ENCODE measurements at places on chromosomes 4 and X.

GRCh38 chr4:73839715-73840114, 3.2 kb downstream of the CXCL6 start:
- DNase-seq: no peak

DNA sequence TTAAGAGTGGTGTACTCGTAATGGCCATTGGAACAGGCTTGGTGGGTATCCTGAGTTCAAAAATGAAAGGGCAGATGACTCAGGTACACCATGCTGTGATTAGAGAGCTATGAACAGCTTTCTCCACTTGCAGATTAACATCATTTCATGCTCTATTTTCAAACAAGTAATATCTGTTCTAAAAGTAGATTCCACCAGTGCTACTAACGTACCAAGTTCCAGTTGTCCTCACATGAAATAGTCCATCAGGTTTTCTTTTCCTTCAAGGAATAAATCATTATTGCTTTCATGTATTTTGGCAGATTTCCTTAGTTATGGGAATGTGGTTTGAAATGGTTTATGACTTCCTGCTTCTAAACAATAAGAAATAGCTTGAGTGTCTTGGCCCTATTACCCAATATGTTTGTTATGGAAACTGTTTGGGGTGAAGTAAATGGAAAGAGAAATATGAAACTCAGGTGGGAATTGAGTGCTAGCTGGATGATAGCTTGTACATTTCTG, 49.9 kb downstream of the PCDH7 start:
- DNase-seq: no peak

GRCh38 chrX:119684916-119685224, 8.1 kb downstream of the SEPTIN6 start:
- no peak for DNase-seq

DNA sequence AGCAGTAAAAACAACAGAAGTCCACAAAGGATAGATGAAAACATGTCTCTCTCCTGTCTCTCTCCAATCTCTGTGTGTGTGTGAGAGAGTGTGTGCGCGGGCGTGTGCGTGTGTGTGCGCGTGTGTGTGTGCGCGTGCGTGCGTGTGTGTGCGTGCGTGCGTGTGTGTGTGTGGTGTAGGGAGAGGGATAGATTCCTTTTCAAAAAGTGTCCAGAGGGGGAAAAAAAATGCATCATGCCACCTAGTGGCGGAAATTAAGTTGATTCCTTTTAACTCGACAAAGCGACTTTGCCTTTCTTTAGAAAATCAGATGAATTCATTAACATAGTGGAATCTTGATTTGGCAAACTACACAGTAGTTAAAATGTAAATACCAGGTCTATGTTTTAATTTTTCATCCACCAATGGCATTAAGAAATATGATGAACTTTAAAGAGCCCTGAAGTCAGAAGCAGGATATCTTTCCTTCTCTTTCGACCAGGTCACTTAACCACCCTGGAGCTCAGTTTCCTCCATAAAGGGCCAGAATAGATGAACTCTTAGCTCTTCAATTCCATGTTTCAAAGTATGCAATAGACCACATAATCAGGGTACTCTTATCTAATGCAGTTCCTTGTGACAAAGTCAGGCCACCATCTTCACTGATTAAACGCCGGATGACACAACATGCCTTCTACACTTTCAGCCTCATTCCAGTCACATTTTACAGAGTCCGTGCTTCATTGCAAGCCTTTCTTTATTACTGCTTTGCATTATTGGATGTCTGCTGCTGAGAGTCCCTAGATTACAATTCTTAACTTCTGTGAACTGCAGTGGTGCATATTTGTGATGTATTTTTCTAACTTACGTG, 162.8 kb downstream of the FBXO8 start:
- peak; percentile 5 for DNase-seq

- DNase-seq: no peak
Observed at GRCh38 chrX:150018931-150019361, 80.7 kb upstream of the EOLA2 start.

DNA sequence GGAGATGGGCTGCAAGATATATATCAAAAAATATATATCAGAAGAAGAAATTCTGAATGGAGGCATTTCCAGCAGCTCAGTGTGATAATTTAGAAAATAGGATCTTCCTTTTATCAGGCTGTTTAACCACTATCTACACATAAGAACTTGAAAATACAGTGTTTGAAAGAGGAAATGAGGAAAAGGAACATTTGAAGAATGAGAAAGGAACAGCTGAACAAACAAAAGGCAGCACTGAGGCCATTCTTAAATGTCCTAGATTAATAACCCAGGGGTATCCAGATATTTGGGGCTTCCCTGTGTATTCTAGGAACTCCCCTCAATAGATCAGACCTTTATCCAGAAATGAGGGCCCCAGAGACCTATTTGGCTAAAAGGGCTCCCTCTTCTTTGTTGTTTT, 4.1 kb downstream of the SLC39A8 start:
- no peak for DNase-seq

- no peak for DNase-seq
Observed at GRCh38 chr4:188680004-188680666, 540.9 kb downstream of the TRIML1 start.

- no peak for DNase-seq
Observed at GRCh38 chr4:91325495-91325894, 978.3 kb upstream of the GRID2 start.

- no peak for DNase-seq
Observed at GRCh38 chrX:2301901-2302300, 198.9 kb downstream of the DHRSX start.

- DNase-seq: no peak
Observed at GRCh38 chrX:123310112-123310511, 126.0 kb downstream of the GRIA3 start.

- no peak for DNase-seq
Observed at GRCh38 chr4:163592212-163592611, 97.7 kb downstream of the TMA16 start.

- DNase-seq: no peak
Observed at GRCh38 chr4:81166458-81167160, 48.4 kb downstream of the PRKG2 start.
